ENCODE measurements at places on chromosomes 2 and 18.

DNA sequence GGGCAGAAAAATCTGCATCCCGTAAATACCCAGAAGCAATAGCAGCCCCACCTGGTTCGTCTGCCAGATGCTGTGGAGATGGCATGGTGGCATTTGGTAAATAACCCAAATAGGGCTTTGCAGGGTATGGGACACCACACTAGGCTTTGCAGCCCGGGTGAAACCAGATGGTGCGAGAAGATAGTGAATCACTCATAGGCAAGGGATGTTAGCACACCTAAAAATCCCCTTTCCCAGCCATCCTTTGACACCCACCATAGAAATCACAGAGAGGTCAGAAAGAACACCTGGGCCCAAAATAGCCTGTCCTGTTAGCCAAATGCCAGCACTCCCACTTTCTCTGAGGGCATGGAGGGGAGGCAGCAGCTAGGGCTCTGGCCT, 47.6 kb downstream of the BCL11A start:
- DNase-seq: no peak

- DNase-seq: no peak
Observed at GRCh38 chr2:182558564-182558963, 131.7 kb upstream of the PDE1A start.

DNA sequence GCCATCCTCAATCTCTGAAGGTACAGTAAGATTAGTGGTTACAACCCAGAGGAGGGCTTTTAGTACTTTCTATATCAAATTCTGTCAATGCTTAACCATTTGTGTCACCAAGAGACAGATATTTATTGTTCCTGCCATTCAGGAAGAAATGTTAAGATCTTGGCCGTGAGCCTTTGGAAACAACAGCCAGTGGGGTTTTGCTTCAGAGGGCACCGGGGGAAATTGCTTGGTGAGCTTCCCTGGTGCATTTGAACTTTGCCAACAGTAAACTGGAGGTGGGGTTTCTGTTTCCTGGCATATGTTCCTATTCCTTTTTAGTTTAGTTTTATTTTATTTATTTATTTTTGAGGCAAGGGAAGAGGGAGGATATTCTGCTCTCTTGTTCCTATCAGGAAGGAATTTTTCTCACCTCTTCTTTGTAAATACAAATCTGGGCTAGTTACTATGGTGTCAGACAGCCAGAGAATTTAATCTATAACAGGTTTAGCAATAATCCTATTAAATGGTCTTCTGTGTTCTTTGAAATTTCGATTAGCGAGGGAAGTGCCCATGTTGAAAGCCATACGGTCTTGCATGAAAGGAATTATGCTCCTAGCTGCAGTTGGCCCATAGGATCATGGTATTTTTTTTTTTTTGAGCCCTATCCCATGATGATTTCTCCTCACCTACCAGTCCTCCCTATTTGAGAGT, 95.7 kb downstream of the MAIP1 start:
- DNase-seq: no peak

DNA sequence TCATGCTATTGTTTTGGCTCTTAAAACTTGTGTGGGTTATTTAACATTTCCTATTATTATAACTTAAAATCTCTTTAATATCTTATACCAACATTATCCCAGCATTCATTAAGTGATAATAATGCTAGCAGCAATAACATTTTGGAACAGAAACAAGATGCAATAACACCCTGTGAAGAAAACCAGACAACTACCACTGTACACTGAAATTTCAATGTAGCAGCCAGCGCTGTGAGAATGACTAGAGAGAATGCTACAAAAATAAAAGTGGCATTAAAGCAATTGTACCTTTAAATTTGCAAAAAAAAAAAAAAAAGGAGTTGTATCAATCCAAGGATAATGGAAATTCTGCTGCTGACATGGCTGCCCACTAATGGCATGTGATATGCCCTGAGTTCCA, 269.9 kb downstream of the TTC32 start:
- DNase-seq: no peak

- no peak for DNase-seq
Observed at GRCh38 chr2:79219383-79219988, 59.9 kb upstream of the REG3A start.

DNA sequence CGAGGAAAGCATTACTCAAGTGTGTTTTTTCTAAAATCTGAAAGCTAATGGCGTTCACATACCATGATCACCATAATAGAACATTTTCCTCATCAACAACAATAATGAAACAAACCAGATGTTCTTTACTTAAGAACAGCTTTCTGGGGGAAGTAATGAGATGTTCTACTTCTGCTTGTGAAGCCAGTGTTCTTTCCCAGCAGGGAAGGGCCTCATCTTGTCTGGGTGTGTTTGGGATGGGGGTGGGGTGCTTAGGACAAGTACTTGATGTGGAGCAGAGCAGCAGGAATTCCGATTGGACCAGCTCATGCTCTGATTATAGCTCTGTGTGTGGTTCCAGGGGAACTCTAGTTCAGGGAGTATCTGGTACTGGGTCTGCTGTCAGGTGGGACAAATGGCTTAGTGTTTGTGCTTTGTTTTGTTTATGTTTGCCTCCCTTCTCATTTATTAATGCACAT, 163.0 kb upstream of the NOSTRIN start:
- no peak for DNase-seq

- DNase-seq: no peak
Observed at GRCh38 chr2:200039724-200040650, 84.6 kb downstream of the MAIP1 start.
